OCI-LY7 (cell line): ENCODE measurements at places on chromosomes 2 and 18. TPM values are rescaled to one million over a fixed set of nuclear protein-coding genes. Genes with fewer than 3 reads are reported as not detected.

GRCh38 chr2:173978447-173978846, 13.3 kb upstream of the SP3 start:
- DNase-seq: no peak

- DNase-seq: no peak
Observed at GRCh38 chr18:45670281-45670962, 53.6 kb upstream of the SLC14A1 start.

- DNase-seq: no peak
Observed at GRCh38 chr18:61949946-61950345, 57.1 kb upstream of the RNF152 start.

ALPI gene
- total RNA-seq: not detected in 2 replicates

DNA sequence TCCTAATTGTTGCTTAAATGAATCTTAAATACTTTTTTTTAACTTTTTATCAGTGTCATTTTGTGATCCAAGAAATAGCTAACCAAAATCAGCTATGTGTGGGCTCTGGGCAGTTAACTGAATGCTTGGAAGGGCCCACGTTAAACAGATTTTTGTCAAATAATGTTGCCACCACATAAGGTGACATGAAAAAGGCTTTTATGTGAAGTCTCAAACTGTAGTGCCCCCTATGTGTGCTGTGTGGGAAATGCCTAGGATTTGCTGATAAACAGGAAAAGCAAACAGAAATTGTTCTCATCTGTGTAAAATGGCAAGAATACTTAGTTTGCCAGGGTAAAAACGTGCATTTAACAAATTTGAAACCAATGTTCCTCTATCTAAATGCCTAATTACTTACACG, 242.2 kb downstream of the ZNF516 start:
- DNase-seq: peak; percentile 13

DNA sequence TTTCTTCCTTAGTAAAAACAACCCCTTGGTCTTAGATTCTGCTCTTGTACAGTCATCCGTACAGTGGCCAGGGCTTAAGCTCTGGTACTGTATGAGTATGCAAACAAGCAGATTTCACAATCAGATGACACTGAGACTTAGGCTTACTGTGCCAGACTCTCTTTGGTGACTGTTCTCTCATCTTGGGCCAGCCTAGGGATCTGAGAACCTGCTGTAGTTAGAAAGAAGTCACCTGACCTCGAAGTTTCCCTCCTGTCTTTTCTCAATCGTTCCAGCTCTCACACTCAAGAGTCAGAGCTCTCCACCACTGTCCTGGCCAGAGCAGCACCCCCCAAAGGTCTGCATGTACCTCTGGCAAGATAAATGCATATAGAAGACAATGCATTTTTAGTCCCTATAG, 63.2 kb downstream of the ZEB2 start:
- DNase-seq: no peak

- no peak for DNase-seq
Observed at GRCh38 chr2:159456500-159457426, 159.6 kb downstream of the BAZ2B start.

- DNase-seq: no peak
Observed at GRCh38 chr2:36444216-36444936, 88.8 kb downstream of the CRIM1 start.

DNA sequence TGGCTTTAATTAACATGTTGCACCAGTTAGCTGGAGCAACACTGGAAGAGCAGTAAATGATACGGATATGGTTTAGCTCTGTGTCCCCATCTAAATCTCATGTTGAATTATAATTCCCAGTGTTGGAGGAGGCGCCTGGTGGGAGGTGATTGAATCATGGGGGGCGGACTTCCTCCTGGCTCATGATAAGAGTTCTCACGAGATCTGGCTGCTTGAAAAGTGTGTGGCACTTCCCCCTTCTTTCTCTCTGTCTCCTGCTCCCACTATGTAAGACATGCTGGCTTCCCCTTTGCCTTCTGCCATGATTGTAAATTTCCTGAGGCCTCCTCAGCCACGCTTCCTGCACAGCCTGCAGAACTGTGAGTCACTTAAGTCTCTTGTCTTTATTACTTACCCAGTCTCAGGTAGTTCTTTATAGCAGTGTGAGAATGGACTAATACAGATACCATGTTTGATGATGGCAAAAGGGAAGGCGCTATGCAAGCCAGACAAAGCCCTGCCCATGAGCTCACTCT, 963.6 kb downstream of the SOCS6 start:
- DNase-seq: no peak

RTP5 gene
- total RNA-seq: not detected in 2 replicates

DNA sequence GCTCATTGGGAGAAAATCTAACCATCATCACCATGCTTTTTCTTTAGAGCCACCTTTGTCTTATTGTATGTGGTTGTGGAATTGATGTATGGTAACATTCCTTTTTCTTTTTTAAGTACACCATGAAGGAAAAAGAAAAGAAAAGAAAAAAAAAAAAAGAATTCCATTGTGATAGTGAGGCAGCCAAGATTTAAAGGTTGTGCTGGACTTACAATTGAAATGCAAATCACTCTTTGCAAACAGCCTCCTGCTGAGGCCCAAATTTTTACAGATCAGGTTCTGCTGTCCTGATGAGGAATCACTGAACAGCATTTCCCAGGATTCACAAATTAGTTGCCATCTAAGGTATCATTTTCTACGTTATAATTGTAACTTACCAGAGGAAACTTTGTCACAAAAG, 1101.0 kb upstream of the FANCL start:
- no peak for DNase-seq

- no peak for DNase-seq
Observed at GRCh38 chr2:55154525-55155030, 77.5 kb downstream of the CLHC1 start.

DNA sequence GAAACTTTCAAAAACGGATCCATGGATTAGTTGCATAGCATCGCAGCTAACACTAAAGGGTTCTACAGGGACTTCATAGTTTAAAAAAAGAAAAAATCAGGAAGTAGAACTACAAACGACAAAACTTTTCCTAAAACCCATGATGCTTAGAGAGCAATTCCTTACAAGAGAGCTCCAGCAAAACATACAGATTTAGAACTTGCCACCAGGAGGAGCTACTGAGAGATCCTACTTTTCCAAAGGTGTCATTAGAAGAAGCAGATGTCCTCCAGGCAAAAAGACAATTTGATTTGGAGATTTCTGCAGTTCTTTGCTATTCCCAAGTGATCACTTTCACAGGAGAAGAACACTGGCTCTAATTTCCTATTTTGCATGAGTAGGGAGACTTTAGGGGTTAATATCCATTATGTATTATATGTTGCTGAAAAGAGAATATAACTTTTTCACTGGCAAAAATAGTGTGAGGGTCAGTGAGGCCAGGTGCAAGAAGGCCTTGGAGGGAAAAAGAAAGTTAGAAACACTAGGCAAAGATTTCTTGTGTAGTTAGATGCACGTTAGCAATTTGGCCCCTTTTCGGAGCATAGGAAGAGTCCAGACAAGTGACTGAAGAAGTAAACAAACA, 436.2 kb downstream of the SUCLG1 start:
- peak; percentile 44 for DNase-seq

DNA sequence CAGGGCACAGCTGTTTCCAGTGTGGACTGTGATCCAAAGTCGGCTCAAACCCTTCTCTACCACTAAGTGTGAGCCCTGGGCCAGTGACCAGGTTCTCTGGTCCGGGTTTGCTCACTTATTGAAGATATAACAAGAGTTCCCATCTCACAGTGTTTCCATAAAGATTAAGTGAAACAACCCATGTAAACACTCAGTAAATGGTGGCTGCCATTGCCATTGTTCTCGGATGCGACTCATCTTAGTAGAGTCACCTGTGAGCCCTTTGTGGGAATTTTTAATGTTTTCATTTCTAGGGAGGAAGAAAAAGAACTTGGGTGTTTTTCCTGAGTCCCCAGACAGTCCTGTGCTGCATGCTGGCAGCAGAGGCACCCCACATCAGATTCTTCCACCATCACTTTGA, 53.4 kb downstream of the TPGS2 start:
- DNase-seq: no peak

LYPD1 gene
- total RNA-seq: 1.4 and 2.0 TPM in 2 replicates

GRCh38 chr2:126698376-126698775, 42.4 kb downstream of the GYPC start:
- DNase-seq: no peak
